Hepatocyte (in vitro differentiated cells): ENCODE measurements at places on chromosomes 7 and 10. TPM values are rescaled to one million over a fixed set of nuclear protein-coding genes. Genes with fewer than 3 reads are reported as not detected.

DNA sequence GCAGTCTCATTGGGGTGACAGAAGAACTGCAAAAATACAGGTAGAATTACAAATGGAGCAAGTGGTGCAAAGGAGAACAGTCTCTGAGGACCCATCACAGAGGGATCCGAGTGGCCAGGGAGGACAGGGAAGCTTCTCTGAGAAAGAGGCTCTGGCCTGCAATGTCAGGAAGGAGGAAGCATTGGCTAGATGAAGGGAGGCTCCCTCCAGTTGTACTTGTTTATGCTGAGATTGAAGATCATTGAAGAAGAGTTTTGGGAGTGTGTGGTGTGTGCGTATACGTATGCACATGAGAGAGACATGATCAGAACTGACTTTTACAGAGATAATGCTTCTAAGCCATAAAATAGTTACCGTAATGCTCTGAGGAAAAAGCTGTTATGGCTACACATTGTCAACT is 274.7 kb upstream of the FZD8 start:
- no peak for DNase-seq

DNA sequence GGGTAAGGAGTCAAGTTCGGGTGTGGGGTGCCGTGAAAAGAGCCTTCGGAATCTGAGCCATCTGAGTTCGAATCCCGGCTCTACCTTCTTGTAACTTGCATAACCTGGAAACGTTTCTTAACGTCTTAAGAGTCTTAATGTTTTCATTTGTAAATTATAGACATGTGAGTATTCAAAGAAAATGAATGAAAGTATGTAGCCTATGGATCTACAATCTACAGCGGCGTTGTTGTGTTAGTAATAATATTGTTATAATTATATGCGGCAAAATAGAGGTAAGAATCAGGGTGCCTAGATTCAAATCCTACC is 559 bp downstream of the VTI1A start:
- DNase-seq, result no peak

GRCh38 chr10:43980313-43980712 is 331.6 kb upstream of the ZNF32 start:
- no peak for DNase-seq

DNA sequence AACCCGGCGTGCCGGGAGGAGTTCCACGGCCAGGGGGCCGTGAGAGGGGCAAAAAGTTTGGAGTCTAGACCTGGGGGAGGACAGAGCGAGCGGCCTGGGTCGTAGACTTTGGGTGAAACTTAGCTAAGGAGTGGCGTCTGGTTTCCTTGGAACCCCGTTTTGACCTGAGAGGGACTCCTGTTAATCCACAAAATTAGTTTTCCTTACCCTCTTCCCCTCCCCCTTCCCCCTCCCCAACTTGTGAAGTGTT is 574 bp downstream of the MARCHF5 start:
- DNase-seq, result no peak

DNA sequence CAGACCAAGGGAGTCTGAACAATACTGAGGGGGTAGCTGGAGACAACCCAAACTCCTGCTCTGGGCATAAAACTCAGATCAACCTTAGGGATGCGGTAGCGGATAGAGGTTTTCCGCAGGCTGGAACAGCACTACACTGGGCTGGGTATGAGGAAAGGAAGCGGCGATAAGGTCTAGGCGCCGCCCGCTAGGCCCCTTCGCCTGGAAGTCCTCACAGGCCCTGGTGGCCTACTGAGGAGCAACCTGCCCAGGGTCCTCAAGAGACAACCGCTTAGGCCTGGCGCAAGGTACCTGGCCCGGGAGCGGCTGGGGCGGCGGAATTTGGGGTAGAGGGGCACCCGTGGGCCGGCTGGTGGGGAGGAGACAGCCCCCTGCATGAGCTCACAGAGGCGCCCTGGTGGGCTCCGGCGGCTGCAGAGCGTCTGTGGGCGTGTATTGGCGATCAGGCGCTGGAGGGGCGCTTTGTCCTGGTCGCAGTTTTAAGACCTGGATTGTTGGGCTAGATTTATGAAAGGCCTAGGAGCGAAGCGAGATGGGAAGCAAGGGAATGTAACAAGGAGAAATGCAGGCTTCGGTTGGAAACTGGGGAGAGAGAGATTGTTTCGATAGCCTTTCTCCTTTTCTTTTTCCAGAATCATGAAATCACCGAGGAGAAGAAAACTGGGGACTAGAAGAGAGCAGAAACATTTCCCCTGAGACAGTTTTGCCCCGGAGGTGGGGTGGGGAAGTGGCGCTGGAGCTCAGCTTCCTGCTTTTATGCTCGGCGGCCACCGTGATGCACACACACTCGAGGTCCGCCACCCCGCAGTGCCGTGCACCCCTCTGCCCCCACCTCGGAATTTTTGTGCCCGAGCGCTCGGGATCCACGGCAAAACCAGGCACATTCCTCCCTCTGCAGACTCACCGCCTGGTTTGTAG is 2.4 kb upstream of the NKX2-3 start:
- DNase-seq, result no peak

DNA sequence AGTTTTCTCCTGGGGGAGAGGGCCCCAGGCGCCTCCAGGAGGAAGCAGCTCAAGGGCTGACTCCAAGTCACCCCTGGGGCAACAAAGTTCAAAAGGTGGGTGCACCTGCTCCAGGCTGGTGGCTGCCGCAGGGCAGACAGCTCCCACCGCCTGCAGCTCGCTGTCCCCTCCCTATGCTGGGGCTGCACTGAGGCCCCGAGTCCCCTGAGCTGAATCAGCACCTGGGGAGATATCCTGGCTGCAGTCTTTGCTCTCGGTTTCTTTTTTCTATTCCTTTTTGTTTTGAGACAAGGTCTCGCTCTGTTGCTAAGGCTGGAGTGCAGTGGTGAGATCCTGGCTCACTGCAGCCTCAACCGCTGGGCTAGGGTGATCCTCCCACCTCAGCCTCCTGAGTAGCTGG is 183.4 kb downstream of the DNAJB6 start:
- DNase-seq, result no peak

DNA sequence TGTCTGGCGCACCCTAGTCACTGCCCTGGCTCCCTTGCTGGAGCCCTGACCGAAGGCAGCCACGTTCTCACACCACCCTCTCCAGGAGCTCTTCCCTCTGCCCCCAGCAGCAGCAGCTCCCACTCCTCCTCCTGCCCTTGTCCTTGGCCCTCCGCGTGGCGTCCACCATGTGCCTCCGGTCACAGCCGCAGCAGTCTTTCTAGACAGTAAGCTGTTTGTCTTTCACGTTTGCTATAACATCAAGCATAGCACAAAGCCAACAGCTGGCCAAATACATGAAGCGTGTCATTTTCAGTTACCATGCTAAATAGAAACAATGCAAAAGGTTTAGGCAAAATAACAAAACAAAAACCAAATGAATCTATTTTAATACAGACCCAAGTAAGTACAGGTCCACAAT is 3.3 kb downstream of the PITRM1 start:
- DNase-seq, result no peak

DNA sequence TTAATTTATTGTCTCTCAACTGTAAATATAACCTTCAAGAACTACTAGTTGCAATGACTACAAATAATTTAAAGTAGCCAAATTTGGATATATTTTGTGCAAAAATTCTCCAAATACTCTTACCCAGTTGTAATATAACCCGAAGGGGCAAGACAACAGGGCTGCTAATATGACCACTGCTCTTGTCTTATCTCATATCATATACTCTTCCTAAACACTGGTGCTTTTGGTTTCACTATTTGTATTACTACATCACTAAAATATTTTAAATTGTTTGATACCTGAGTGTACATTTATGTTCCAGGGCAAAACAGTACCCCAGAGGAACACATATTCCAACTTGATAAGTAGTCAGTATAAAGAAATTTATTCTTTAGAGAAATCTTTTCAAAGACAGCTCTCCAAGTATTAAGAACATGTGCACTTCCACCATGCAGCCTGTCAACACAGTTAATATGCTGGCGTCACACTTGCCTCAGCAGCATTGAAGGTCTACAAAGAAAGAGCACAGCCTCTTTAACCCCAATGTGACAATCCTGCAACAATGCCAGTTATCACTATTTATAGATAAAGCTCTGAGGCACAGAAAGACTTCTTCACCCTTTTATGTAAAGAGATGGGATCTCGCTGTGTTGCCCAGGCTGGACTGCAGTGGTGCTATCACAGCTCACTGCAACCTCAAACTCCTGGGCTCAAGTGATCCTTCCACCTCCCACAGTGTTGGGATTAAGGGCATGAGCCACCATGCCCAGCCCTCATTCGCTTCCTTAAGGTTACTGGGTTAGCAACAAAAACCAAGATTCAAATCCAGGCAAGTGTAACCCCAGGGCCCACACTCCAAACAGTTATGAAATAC is 37.8 kb downstream of the RHEB start:
- DNase-seq, result no peak

DNA sequence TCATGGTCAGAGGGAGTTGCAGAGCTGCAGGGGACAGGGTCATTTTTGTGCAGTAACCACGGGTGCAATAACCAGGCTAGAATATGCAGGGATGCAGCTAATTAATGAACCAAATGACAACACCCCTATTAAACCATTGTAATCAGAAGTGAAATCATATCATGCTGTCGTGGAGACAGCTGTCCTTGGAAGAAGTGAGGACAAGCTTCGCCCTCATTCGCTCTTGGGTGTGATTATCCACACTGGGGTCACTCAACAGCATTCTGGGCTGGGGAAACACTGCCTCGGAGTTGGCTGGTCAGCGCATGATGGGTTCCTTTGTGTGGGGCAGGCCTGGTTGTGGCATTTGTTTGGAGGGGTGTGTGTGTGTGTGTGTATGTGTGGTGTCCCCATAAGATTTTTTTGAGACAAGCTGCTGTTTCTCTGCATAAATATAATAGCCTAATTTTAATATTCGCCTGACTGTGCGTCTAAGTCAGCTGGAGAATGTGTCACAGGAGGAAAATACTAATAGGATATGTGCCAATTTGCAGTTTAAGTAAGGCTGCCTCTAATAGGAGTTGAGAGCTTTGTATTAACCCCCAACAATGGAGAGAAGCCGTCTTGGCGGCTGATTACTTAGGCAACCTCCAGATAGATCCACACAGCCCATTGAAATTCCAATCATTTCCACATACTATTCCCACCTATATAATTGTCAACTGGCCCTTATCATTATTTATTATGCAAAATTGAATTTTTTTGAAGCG is 149.4 kb downstream of the DNAJB6 start:
- no peak for DNase-seq

GRCh38 chr10:7577176-7577575 is 89.6 kb downstream of the ITIH5 start:
- no peak for DNase-seq

Gene GLI3
- total RNA-seq, result 3.6 and 5.5 TPM in 2 replicates

Gene LIPN
- 0.17 TPM in 1 of 2 replicates, not detected in the other for total RNA-seq

Gene GCK
- total RNA-seq, result 0.72 and 2.5 TPM in 2 replicates

Gene LBX1
- total RNA-seq, result not detected in 2 replicates
